ENCODE measurements at places on chromosomes 6 and 20.

- no peak for DNase-seq
These were observed 23.5 kb upstream of the PAX1 start for GRCh38 chr20:21681922-21682318.

DNA sequence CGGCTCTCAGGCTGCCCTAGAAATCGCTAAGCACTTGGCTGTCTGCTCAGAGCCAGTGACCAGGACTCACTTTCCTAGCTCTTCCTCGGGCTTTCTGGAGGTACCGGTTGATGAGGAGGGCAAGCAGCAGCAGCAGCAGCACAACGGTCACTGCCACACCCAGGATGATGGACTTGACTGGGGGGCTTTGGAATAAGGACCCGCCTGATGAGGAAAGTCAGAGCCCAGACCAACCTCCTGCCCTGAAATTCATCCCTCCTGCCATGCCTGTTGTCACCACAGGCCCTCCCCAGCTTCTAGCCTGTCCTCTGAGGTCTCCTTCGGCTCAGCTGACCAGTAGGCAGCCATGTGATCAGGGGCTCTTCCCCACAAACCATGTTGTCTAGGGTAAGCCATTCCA, 16.2 kb downstream of the TREML2 start:
- DNase-seq: no peak

- DNase-seq: no peak
These were observed 1102.8 kb upstream of the GJE1 start for GRCh38 chr6:141029908-141030307.

DNA sequence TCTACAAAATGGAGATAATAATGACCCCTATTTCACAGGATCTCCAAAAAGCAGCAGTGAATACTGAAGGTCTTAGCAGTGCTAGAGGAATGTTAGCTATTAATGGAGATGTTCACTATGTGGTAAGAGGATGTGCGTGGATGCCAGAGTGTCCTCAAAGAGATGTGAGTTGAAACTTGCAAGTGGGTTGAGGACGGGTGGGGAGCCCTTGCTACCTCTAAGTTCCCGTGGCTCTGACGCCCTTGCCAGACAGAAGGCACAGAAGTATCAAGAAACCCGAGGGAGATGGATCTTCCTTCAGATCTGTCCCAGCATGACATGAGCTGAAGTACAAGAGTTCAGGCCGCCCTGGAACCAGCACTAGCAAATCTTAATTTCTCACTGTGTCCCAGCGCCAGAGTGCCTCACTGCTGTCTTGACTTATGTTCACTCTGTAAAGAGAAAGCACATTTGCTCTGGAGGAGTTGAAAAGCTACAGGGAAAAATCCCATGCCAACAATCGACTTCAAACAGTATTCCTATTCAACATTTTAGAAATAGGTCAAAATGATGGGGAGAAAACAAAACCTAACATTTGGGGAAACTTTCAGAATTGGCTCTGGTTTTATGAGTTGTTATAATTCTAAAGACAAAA, 59.5 kb downstream of the FYN start:
- DNase-seq: no peak

- no peak for DNase-seq
These were observed 17.7 kb downstream of the SNX9 start for GRCh38 chr6:157840776-157841175.

DNA sequence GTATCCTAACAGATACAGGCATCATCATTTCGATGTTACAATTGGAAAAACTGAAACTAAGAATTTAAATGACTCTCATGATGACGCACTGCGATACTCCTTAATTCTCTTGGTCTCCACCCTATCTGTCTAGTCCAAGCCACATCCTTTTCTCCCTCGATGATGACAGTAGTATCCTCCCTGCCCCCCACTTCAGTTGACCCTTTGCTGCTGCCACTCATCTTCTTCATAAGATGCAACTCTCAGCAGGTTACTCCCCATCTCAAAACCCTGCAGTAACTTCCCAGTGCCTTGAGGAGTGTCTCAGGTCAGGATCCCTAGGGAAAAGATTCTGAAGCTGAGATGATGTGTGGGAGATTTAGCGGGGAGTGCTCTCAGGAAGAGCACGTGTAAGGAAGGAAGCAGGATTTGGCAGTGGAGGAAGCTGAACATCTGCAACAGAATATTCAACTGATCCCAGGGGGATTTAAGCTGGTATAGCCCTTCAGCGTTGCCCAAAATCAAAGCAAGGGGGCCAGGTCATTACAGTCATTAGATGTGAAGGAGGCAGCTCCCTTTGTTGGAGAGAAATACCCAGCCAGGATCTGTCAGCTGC, 16.1 kb downstream of the JPH2 start:
- DNase-seq: no peak

DNA sequence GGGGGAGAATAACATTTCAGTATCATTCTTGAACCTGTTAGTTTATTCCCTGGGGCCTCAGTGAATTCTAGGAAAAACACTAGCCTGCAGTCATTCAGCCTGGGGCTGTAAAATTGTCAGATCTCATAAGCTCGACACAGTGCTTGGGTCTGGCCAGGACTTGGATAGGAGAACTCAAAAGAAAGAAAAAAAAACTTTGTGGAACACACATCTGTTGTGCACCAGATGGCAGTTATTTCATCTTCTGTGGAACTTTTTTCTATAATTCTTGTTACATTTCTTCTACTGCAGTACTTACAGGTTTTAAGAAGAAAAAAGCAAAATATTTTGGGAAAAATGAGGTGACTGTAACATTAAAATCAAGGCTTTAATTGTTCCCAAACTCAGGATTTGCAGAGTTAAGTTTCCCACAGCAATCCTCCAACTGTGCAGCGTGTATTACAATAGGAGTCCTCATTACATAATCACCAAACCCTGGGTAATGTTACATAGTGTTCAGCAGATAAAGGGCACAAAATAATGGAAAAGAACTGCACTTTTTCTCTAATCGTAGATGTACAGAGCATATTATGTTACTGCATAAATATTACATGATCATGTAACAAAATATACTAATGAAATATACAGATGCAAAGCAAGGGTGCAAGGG, 531.1 kb upstream of the CITED2 start:
- DNase-seq: no peak

DNA sequence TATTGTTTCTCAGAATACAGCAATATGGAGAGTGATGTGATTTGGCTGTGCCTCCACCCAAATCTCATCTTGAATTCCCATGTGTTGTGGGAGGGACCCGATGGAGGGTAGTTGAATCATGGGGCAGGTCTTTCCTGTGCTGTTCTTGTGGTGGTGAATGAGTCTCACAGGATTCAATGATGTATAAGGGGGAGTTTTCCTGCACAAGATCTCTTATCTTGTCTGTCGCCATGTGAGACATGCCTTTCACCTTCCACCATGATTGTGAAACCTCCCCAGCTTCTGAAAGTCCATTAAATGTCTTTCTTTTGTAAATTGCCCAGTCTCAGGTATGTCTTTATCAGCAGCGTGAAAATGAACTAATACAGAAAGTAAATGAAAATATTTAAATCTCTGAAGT, 234.8 kb upstream of the TENT5A start:
- no peak for DNase-seq

DNA sequence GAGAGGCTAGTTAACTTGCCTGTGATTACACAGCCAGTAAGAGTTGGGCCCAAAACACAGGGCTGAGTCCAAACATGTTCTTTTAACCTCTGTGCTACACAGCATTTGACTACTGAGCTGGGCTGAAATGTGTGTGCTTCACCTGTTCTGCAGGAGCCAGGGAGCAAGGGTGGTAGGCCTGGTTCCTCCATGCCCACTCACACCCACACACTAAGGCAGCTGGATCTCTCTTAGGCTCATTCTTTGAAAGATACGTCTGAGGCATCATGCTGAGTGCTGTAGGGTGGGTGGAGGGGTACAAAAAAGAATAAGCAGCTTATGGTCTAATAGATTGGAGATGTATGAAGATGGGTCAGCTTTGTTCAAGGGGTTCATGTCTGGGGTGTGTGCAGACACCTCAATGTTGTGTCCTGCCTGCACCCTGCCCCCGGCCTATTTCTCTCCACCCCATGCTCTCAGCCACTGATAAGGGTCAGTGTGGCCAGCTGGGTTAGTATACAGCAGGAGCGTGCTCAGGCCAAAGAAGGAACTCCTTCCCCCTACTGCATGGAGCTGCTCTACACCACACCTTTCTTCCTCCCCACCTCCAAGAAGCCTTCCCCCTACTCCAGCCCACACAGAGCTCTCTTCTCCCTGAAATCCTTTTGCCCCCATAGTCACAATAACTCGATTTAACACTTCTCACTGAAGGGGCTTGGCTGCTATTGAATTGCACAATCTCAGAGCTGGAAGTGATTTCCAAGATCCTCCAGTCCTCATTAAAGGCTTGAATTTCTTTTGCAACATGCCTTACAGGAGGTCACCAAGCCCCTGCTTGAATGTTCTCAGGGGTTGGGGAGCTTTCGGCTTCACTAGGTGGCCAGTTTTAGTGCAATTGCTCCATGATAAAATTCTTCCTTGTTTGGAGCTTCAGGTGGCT, 3.4 kb downstream of the PPP2R5D start:
- no peak for DNase-seq

DNA sequence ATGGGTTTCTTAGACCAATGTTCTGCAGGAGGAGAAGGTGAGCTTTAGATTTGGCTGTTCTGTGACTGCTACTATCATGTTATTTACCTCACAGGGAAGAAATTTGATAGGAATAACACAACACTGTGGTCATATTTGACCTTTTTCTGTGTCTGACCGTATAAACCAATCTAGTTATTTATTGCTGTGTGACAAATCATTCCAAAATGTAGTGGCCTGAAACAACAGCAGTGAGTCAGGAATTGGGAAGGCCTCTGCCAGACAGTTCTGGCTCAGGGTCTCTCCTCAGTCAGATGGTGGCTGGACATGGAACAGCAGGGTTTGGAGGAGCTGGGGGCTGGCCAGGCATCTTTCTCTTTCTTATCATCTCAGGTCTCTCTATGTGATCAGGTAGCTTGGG, 33.0 kb downstream of the RIPOR2 start:
- no peak for DNase-seq

GRCh38 chr6:39076623-39077535, 28.3 kb downstream of the GLP1R start:
- DNase-seq: no peak

DNA sequence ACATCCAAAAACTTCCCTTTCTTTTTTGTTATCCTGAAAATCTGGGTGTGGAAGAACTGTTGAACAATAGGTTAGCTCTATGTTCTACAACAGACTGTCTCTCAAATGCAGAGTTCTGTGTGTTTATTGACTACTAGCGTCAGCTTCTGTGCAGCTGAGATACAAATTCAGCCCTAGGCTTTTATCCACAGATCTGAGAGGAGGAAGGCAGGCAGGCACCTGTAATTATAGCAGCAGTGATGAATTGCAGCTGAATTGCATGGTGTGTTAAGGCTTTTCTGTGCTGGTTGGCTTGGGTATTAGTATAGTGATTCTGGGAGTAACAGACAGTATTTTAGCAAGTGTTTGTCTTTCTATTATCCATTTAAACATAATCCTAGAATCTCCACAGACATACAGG, 24.4 kb downstream of the GRIK2 start:
- no peak for DNase-seq

- no peak for DNase-seq
These were observed 23.0 kb upstream of the RBPJL start for GRCh38 chr20:45283551-45284057.

- no peak for DNase-seq
These were observed 89.0 kb upstream of the CEP85L start for GRCh38 chr6:118740372-118740771.

DNA sequence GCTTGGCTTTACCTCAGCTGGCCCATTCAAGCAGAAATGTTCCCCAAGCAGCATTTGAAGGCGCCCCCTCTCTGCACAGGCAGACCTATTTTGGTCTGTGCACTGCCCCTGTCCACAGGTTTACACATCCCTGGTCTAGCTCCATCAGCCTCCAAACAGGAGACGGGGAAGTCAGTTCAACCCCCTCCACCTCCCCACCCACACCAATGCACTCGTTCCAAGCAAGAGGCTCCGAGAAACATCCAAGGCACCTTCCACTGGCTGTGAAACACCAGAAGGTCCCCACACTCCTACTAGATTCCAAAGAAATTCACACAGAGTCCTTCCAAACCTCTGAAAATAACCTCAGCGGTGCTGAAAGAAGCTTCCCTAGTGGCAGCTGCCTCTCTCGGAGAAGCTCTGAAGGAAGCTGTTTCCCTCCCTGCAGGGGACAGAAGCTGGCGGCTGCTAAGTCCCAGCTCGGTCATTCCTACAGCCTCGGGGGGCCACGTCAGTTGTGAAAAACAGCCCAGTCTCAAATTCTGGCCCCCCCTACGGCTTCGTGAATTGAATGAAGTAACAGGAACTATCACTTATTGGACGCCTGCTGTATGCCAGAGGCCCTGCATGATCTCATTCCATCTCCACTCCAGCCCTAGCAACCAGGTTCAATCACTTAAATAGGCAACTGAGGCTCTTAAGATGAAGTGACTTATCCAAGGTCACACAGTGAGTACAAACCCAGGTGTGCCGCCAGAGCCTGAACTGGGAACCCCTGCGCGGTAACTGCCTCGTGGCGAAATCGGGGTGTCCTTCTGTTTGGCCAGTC, 815 bp downstream of the SPATA2 start:
- peak; percentile 7 for DNase-seq

DNA sequence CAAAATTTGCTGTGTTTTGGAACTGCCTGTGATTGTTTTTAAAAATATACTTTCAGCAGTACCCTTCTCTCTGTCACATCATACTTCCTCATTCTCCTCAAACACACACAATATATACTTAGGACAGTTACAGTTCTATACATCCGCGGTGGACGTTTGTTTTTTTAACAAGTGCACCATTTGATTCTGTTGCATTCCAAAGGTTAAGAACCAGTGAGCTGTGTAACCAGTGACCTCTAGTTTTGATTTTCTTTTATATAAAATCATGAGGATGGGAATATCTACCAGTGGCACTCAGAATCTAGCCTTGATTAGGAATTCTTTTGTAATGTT, 152.8 kb downstream of the CARMIL1 start:
- DNase-seq: no peak

GRCh38 chr6:160207618-160208017, 51.0 kb downstream of the SLC22A2 start:
- no peak for DNase-seq

- DNase-seq: no peak
These were observed 10.4 kb downstream of the NOX3 start for GRCh38 chr6:155444952-155445903.

GRCh38 chr6:41406728-41407489, 71.5 kb downstream of the NCR2 start:
- no peak for DNase-seq

DNA sequence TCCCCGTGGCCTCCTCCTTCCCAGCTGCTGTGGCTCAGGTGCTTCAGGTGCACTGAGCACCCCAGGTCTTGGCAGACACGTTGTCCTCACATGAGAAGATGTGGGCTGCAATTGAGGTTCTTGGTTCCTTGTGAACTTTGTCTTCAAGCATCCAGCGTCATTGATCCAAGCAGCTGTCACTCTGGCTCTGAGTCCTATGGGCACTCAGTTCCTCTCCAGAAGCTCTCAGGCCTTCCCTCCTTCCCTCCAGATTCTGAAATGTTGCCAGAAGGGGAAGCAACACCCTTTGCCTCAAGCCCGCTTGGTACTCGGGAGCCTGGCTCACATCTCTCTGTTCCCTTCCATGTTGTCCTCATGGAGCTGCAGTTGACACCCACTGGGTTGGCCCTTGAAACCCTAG, 8.4 kb upstream of the MRGBP start:
- no peak for DNase-seq

Data from CD4-positive, alpha-beta T cell treated with Interleukin-2 at 100 ng/mL for 4 hours (primary cell).